HEK293T (cell line): ENCODE measurements at places on chromosomes 13 and 19.

- DNase-seq: no peak
These were observed 4.3 kb upstream of the LENG8 start for GRCh38 chr19:54444737-54445136.

- no peak for DNase-seq
These were observed 3.1 kb downstream of the F10 start for GRCh38 chr13:113125506-113126264.

GRCh38 chr13:29521336-29521735, 74.2 kb downstream of the SLC7A1 start:
- DNase-seq: no peak

- DNase-seq: no peak
These were observed 21.8 kb downstream of the RFXAP start for GRCh38 chr13:36840718-36841250.

- no peak for DNase-seq
These were observed 2020.6 kb upstream of the PCDH20 start for GRCh38 chr13:63436325-63436668.

- DNase-seq: no peak
These were observed 43.0 kb upstream of the UBL3 start for GRCh38 chr13:29893438-29893837.

DNA sequence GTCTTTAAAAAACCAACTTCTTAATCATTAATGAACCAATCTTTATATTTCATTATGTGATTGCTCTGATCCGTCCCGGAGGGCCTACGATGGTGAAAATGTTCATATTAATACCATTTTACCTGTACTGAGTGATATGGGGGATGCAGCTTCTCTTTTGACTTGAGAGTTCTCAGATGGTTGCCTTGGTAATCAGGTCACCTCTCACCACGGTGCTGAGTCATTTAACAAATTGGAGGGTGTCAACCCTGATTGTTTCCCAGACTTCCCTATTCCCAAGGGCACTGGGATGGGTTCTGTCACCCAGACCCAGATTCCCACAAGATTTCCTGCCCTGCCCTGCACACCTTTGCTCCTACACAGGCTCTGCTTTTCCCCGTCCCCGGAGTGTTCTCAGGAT, 128.5 kb upstream of the TMTC4 start:
- no peak for DNase-seq

- peak; percentile 82 for DNase-seq
These were observed 12.1 kb upstream of the PEX11G start for GRCh38 chr19:7500811-7501450.
